NB4 (cell line): ENCODE measurements at places on chromosomes 3 and 15.

DNA sequence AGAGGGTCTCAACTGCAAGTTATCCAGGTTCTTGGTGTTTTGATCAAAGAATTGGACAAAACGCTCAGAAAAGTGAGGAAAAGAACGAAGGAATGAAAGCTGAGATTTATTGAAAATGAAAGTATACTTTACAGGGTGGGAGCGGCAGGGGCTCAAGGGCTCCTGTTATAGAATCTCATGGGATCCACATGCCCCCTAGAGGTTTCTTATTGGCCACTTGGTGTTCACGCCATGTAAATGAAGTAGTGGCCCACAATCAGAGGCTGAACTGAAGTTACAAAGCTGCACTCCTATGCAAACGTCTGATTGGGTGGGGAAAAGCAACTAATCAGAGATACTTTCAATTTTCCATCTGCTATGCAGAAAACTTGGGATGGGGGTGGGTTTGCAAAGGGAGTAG is 216.7 kb downstream of the PTPRG start:
- DNase-seq = peak; percentile 1

- DNase-seq = no peak
Measured at GRCh38 chr3:52065264-52065756, 8.9 kb upstream of the DUSP7 start.

DNA sequence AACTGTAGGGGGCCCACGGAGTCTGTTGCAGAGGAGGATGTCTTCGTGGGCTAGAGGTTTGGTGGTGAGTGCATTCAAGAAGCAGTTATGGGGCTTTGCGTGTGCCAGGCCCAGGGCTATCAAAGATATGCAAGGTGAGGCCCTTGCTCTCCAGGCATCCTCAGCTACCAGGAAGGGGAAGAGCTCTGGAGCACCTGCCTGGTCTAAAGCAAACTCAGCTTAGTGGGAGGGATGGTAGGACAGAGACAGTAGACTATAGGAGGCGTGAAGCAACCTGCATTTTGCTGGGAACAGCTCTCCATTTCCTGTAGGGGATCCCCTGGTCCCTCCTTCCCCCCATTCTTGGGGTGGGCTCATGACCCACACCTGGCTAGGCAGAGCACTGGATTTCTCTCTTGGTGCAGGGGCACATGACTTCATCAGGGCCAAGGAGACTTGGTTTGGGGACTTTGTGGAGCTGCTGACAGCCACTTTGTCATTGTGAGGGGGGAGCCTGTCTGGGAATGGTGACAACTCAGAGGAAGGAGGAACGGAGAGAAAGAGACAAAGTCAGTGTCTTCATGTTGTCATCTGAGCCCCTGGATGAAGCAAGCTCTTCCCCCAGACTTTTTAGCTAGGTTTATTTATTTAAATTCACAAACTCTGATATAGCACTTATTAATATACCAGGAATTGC is 8.6 kb upstream of the EEFSEC start:
- no peak for DNase-seq

DNA sequence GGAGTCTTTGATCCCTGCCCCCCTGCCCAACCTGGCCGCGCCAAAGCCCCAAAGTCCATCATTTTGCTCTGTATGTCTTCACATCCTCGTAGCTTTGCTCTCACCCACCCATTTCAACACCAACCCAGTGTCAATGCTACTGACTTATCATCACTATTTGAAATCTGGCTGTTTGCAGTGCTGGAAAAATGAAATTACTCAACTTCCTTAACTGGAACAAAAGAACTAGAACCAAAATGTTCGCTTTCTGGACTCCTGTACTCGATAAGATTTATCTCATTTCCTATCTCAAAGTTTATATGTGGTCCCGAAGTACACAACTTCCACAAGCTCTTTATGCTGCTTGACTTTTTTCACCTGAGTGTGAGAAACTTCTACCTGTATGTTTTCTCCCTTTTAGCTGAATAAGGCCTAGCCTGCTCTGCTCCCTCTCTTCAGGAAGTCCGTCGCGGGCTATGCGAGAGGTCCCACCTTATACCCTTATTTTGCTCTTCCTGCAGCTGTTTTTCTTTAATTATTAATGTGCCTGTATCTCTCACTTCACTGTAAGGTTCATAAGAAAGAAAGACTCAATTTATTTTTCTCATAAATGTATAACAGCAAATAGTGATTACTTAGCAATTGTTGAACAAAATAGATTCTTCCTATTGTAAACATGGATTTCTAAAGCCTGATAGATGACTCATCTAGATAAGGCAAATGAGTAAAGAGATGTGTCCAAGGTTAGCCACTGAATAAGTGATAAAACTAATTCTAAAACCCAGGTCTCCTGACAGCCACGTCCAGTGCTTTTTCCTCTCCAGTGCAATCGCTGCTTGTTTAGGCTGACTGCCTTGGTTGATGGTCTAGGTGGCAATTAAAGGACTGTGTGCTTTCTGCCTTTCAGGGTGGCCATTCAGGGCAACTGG is 464.1 kb upstream of the TPRG1 start:
- no peak for DNase-seq

DNA sequence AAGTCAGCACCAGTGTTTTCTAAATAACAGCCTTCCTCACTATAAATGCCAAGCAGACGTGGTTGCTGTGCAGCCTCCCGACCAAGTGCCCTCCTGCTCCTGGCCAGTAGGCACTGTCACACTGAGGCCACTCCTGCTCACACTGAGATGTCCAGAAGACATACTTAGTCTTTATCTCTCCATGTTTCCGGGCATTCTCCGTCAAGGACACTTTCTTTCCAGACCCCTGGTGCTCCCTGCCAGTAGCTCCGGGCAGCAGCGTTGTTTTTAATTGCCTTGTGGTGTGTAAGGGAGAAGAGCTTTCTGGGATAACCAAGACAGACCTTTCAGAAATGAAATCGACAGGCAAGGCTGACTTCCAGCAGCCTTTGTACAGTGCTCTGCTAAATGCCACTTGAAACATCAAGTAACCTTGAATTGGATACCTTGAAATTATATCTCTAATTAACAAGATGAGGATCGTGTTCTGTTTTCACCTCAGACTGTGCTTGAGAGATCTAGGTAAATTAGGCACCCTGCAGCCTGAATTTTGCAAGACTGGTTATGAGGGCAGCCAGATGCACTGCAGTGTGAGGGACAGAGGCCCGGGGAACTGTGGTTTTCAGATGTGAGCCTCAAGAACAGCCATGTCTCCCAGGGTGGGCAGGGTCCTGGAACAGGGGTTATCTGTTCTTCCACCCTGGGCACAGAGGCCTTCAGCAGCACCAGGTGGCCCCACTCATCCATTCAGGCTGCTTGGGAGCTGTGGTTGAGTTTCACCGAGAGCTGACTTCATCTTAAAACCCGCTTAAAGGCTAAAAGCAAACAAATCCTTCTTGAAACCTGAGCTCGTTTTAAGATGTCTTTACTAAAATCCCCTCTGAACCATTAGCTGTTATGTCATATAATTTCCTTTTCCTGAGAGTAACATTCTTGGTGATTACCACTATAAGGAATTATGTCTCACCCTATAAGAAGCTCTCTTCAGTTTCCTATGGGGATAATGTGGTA is 105.5 kb upstream of the IL12A start:
- DNase-seq = no peak

- peak; percentile 68 for DNase-seq
Measured at GRCh38 chr3:15858547-15859506, 61.0 kb upstream of the ANKRD28 start.

DNA sequence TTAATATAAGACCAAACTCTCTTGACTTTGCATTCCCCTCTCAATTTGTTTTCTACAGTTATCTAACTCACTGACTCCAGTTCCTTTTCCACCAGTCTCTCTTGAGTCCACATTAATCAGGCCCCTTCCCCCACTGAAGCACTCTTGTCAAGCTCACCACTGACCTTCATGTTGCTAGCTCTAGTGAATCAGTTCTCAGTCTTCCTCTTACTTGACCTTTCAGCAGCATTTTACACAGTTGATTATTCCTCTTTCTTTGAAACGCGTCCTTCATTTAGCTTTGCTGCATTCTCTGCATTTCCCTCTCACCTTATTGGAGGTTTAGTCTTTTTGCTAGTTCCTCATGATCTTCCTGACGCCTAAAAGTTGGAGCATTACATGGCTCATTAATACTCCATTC is 8.3 kb downstream of the PPP2R3A start:
- DNase-seq = no peak

DNA sequence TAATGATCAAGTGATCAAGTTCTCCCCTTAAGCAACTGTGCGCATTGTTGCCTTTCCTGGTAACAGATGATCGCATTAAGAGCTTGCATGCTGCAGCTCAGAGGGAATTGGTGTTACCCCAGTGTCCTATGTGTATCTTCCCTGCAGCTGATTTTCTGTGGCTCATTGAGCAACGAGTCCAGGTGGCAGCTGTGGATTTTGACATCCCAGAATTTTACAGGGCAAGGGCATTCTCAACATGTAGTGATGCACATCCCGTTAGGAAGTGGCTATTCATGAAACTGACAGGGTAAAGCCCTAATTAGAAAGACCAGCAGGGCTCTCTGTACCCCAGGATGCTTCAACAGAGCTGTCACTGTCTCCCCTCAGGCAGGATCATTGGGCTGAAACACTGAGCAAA is 232.8 kb downstream of the AGBL1 start:
- no peak for DNase-seq

DNA sequence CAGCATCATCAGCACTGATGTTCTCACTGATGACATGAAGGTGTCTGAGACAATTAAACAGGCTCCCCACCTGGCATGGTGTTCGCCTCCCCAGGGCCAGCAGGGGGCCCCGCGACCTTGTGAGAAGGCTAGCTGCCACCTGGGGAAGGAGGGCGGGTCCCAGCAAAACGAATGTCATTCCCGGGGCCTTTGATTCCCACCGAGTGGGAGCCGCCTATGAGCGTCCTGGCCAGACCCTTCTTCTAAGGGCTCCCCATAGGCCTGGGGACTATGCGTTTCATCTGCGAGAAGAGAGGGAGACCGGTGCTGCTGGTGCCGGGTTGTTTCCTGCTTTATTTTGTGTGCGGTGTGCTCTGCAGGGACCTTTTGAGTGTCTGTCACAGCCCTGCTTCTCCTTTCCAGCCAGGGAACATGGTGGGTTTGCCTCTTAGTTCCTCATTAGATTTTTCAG is 20.5 kb upstream of the MINDY4B start:
- peak; percentile 38 for DNase-seq

- DNase-seq = no peak
Measured at GRCh38 chr15:57589754-57590153, 1.9 kb upstream of the MYZAP start.

DNA sequence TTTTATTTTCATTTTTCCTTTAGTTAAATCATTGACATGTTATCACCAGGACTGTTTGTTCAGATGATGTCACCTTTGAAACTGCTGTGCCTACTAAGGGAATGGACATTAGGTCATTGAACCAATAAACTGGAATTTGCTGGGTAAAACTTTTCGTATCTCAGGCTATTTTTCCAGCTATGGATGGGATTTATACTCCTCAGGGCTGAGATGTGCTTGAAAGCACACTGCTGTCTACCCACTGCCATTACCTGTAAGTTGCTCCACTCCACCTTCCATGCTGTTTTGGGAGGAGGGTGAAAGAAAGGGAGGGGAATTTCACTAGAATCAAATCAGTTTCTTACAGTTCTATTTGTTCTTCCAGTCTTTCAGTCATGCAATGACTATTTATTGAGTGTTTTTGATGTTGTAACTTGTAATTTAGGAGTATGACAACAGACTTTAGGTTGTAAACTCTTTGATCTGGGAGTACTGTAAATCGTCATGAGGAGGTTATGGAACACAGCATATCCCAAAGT is 11.3 kb downstream of the EHD4 start:
- DNase-seq = no peak

DNA sequence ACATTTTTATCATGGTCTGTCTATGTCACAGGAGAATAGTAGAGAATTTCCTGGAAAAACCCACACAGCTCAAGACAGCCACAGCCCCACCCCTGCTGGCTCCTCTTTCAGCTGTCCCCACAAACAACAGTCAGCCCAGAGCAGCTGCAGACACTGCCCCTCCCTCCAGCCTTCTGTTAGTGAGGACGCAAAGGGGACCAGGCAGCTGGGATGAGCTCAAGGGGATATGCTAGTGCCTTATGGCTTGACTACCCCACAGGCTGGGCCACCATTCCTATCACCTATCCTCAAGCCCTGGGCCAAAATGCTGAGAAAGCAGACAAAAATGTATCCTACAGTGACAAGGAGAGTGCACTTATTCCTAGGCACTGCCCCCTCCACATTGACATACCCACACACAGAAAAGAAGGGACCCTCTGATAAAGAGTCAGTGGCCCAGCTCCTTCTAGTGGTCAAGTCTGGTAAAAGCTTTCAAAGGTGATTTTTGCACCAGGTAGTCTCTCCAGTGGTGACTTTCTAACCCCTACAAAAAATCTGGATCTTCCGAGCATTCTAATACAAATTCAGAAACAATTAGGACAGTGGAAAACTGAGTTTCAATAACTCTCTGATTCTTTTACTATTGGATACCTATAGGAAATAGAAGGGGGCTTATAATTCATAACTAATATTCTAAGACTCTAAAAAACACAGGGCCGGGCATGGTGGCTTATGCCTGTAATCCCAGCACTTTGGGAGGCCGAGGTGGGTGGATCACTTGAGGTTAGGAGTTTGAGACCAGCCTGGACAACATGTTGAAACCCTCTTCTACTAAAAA is 3.0 kb upstream of the MAP1A start:
- peak; percentile 55 for DNase-seq

GRCh38 chr15:47506329-47507100 is 210.8 kb upstream of the SEMA6D start:
- no peak for DNase-seq

- no peak for DNase-seq
Measured at GRCh38 chr3:78426454-78426853, 1341.3 kb downstream of the ROBO1 start.

GRCh38 chr3:71972031-71972430 is 187.1 kb upstream of the PROK2 start:
- no peak for DNase-seq

DNA sequence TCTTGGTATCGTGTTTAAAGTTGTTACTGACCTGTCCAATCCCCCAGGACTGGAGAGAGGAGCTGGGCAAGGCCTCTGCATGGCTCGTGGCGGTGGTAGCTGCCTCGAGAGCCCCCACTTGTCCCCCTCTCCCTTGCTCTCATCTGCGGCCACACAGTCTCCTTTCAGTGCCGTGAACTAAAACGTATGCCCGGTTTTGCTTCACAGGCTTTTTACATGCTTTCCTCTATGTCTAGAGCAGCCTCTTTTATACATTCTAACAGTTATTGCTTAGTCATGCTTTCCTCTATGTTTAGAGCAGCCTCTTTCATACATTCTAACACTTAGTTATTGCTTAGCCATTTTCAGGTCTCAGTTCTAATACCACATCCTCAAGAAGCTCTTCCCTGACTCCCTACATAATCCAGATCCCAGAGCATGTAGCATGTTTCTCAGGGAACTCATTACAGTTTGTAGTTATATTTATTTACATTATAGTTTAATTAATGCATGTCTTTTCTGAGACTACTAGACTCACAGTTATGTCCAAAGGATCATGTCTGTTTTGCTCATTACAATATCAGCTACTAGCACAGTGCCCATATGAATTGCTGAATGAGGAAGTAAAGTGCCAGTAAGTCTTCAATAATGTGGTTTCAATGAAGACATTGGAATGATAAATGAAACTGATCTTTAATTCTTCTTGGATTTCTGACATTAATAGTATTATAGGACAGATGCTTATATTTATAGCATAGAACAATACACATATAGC is 66.5 kb upstream of the TBL1XR1 start:
- peak; percentile 58 for DNase-seq
